CD4-positive, alpha-beta T cell treated with Interferon alpha-2 for 1 hour (primary cell): ENCODE measurements at places on chromosomes 16 and 17.

GRCh38 chr17:72879877-72880276 is 212.6 kb downstream of the SLC39A11 start:
- DNase-seq: no peak

- peak; percentile 79 for DNase-seq
Observed at GRCh38 chr17:48878920-48879898, 13.4 kb upstream of the ATP5MC1 start.

DNA sequence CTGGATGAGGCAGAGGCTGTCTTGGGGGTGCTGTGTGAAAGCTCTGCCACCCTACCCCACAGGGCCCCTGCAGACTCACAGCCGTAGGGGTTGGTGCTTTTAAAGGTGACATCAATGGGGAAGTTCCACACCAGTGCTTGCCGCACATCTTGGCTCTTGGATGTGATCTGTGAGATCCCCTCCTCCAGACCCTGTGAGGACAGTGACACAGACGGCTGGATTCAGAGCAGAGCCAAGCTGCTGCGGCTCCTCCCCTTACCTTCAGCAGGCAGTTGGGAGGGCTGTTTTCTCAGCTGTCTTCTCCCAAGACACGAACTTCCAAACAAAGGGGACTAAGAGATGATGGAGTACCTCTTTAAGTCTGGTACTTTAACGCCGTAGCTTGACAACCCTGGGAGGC is 4.8 kb downstream of the B9D1 start:
- DNase-seq: no peak

DNA sequence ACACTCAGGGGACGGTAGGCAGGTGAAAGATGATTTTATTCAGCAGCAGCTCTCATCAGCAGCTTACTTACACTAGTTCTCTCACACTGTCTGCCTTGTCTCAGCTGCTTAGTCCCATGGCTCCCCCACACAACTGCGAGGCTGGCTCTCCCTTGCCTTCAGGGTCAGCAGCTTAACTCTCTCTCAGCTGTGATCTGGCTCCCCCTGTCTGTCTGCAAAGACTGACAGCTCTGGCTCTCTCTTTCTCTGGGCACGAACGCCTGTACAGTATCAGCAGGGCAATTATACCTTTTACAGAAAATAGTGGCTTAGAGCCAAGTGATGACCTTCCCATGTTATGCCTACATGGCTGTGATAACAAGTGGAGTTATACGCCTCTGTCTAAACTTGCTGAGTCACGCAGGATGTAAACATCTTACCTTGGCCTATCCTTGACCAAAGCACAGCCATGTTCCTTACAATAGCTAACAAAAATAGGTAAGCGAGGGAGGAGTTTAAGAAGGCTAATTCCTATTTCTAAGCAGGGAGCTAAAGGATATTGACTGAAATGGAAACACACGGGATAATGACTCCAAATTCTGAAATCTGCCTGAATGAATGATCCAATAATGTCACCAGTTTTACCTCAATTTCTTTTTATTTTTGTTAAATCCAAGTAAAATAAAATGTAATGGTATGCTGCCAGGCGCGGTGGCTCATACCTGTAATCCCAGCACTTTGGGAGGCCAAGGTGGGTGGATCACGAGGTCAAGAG is 1.1 kb upstream of the NDUFAB1 start:
- peak; percentile 42 for DNase-seq

DNA sequence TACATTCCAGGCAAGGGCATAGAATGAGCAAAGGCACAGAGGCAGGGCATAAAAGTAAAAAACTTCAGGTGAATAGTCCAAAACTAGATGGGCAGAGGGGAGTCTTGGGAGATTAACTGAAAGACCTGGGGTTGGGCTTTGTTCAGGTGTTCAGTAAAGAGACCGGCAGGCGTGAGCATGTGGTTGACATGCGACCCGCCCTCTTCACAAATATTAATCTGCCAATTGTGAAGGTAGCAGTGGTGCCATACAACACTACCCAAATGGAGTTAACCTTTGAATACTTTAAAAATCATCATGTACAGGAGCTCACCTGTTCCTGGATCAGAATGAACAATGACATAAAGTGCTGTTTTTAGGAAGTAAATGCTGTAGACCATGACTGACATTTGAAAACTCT is 225.5 kb downstream of the LGALS9B start:
- DNase-seq: no peak

- peak; percentile 74 for DNase-seq
Observed at GRCh38 chr16:89764711-89765201, 43.4 kb downstream of the ZNF276 start.

- no peak for DNase-seq
Observed at GRCh38 chr17:8696906-8697305, 47.7 kb downstream of the CCDC42 start.

GRCh38 chr16:85582229-85582991 is 30.7 kb upstream of the GSE1 start:
- no peak for DNase-seq

DNA sequence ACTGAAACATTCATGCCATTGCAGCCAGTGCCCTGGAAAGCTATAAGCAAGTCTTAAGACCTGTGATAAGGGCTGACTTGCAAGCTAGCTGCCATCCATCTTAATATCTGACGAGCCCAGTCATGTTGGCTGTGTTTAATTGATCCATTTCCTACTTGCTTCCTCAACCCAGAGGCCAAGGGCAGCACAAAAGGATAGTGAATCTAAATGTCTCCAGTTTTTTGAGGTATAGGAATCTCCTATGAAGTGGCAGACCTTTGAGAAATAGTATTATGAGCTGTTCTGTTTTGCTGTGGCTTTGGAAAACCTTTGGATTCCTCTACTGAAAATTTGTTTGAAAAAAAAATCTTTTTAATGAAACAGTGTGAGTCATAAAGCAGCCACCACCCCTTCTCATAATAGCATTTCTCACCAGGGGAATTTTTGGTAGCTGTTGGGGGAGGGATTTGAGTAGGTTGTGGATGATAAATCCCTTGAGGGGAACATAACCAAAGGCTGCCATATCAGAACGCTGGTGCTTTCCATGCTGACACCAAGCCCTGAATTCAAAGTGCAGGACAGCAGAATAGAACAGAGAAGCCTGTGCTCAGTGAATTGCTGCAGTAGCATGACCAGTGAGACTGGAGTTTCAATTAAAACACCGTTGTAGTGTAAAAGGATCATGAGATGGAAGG is 12.9 kb downstream of the ZNRF1 start:
- DNase-seq: peak; percentile 64
